CD4-positive, alpha-beta T cell treated with Interleukin-12 subunit alpha and Interleukin-12 subunit beta, for 1 hour (primary cell): ENCODE measurements at places on chromosomes 5 and 9.

GRCh38 chr5:168317521-168318147 lies 26.2 kb downstream of the WWC1 start:
- DNase-seq, result no peak

- no peak for DNase-seq
These were observed 34.9 kb downstream of the NREP start for GRCh38 chr5:111722140-111722539.

GRCh38 chr5:173035904-173036707 lies 20.0 kb upstream of the CREBRF start:
- peak; percentile 16 for DNase-seq

DNA sequence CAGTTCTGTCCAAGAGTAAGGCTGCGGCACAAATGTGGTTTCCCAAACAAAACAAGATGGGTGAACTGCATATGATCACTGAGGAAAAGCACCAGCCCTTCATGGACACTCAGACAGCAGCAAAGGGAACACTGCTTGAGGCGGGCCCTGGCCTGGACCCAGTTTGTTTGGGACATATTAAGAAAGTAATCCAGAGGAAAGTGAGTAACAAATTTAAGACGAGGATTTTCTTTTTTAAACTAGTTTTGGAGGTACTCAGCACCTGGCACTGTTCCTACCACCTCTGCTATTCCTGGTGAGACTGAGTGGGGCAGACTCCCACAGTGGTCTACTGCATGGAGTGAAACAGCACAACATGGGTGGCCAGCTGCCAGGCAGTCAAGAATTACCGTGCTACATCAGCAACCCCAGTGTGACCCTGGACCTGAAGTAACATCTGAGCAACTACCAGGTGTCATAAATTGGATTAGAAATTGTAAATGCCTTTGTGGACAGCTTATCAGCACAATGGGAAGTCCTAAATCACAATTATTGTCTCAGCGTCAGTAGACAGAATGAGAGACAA lies 28.5 kb downstream of the P4HA2 start:
- DNase-seq, result no peak

- no peak for DNase-seq
These were observed 190.5 kb downstream of the GAS1 start for GRCh38 chr9:86756576-86757381.

DNA sequence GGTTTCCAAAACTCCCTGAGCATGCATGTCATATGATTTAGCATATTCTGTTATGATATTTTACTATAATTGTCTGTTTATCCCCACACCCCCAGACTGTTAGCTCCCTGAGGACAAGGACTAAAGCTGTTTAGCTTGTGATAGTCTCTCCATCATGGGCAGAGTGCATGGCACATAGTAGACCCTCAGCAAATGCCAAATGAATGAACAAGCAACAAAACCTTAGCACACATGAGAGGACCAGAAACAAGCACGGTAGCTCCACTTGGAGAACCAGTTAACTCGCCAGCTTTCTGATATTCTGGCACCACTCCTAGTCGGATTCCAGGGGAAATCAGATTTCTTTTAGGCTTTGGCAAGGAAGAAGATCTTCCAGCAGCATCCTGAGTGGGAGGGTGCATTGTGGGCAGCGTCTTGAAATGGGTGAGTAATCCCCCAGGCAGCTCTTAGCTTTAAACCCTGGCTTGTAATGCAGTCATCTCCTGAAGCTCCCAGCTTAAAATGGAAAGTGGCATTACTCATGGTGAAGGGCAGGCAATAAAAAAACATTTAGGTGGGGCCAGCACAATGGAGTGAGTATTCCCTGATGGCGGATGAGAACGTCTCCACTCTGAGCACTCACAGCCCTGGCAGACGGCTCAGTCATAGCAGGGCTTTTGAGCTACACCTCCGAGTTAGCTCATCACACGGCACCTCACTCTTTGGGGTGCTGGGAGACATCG lies 41.1 kb downstream of the FGF1 start:
- DNase-seq, result no peak

DNA sequence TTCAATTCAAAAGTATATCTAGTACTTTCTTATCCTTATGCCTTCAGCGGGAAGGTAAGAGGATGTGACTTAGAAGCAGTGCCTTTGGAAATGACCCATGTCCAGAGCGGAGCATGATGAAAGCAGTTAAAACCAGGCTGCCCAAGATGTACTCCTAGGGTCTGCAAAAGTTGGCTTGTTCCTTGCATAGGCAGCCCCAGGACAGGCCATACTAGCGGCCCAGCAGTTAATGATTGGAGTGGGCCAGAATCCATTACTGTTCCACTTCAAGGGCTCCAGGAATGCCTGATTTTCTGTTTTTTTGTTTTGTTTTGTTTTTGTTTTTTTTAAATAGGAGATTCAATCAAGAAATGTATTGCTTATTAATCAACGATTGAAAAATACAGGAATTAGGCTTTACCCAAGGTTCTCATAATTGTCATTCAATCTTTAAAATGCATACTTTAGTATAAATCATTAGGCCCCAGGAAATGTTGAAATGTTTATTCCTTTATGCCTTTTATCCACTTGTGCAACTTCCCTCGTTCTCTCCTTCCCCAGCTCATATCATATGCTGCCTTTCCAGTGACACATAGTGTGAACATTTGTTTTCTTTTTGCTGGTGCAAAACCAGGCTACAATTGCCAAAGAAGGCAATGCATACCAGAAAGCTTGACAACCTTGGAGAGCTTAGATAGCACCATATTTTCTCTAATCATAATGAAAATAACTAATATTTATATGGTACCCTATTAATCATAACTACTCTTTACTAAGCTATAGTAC lies 190.8 kb downstream of the ARHGEF28 start:
- DNase-seq, result no peak

DNA sequence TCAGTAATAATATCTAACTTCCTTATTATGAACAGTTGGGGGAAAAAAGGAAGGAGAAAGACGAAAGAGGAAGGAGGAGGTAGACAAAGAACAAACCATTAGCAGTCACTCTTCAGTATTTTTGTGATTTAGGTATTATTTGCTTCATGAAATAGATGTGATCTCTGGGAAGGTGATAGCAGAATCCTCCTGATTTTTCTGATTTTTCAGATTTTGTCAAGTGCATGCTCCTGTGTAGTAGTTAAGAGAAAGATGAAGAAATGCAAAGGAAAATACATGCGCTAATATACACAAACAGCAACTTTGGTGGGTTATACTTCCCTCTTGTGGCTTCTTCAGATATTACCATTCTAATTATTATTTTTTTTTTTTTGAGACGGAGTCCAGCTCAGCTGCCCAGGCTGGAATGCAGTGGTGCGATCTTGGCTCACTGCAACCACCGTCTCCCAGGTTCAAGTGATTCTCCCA lies 31.6 kb downstream of the LMNB1 start:
- peak; percentile 26 for DNase-seq

DNA sequence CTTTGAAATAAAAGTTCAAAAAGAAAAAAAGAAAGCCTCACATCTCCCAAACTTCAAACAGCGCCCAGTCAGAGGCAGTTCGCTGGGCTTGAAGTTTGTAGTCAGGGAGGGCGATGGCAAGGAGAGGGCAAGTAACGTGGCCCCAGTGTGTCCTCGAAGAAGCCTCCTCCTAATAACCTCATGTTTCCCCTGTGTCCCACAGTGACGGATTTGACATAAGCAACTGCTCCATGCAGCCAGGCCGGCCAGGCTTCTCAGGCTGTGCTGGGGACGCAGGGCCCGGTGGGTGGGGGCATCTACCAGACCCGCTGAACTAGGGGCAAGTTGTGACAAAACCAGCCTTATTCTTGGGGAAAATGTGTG lies 172.2 kb downstream of the ERCC6L2 start:
- DNase-seq, result no peak

DNA sequence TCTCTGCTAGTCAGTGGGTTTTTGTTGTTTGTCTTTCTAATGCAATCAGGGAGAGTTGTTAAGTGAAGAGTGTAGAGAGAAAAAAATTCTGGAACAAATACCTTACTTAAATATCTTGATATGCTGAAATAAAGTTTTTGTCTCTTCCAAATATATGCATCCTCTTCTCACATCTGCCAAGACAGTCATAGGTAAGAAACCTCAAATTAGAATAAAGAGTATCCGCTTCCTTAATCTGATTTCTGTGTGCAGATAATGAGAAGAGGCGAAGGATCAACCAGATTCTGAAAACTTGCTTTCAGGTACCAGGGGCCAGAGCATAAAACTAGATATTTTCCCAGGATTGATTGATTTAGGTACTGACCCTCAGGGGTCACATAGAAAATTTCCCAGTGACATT lies 11.3 kb upstream of the IL6ST start:
- DNase-seq, result no peak

- no peak for DNase-seq
These were observed 203.8 kb upstream of the RAI14 start for GRCh38 chr5:34452170-34452828.

DNA sequence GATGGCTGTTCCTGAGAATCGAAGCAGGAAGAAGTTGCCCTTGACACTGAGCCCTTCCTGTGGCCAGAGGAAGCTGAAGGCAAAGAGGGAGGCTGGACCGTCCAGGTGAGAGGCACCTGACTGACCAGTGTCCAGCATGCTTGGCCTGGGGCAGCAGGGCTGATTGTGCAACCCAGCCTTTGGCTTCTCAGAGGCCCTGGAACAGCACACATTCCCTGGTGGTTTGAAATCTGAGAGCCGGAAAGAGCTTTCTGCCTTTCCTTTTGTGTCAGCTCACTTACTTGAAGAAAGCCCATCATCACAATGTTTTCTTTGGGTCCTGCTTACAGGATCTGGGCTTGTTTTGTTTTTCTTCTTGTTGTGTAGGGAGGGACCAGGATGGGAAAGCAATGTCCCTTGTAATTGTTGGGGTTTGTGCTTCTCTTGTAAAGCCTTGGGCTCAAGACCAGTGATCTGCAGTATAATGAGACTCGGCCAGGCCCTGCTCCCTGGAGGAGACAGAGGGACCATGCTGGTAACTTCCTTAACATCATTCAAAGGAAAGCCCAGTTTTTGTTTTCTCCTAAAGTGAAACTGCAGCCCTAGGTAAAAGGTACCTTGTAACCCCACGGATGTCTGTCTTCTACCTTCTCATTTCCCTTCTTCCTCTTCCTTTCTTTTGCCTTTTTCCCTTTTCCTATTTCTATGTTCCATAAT lies 213.7 kb downstream of the NXNL2 start:
- DNase-seq, result no peak

- no peak for DNase-seq
These were observed 214.9 kb upstream of the DAP start for GRCh38 chr5:10975945-10976344.

- DNase-seq, result no peak
These were observed 114.8 kb upstream of the DAPK1 start for GRCh38 chr9:87382900-87383299.

- DNase-seq, result no peak
These were observed 78.8 kb downstream of the SLC1A1 start for GRCh38 chr9:4569101-4569500.

DNA sequence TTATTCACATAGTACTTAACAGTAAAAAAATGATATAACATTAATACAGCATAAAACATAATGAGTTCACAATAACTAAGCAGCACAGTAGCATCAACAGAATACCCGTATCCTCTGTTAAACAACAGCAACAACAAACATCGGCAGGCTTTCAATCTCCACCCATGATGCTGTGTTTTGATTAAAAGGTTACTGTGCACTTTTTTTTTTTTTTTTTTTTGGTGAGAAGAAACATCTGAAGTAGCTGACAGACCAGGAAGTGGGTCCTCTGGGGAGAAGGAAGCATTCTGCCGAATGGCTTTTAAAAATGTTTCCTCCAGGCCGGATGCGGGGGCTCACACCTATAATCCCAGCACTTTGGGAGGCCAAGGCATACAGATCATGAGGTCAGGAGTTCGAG lies 282.3 kb downstream of the EPB41L4A start:
- DNase-seq, result no peak

DNA sequence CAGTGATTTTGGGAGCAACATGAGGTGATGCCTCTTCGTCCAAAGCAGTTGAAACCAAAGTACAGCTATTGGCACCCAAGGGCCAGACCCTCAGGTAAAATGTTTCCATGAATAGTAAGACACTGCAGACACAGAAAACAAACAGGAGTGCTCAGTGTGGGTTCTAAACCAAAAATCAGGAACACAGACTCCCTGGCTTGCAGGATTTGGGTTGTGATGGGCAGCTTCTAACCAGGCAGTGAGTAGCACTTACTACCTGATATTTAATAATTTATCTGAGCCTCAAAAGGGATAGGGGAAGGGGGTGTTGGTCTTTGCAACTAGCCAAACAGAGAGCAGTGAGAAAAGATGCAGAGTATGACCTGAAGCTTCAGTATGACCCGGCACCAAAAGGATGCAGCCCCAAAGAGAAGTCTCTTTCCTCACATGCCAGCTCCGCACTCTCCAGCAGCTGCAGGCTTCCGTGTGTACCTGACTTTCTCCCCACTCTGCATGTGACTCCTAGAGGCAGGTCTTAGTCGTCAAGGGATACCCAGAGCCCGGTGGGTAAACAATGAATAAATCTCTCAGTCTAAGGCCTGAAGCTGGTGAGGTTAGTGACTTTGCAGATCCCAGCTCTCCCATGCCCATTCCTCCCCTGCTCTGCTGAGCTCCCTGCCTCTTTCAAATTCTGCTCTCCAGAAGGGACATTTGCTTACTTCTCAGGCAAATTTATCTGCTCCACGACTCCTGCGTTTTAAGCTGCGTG lies 105.4 kb upstream of the SPOCK1 start:
- no peak for DNase-seq

- no peak for DNase-seq
These were observed 142.6 kb downstream of the OR2K2 start for GRCh38 chr9:111187376-111187775.

DNA sequence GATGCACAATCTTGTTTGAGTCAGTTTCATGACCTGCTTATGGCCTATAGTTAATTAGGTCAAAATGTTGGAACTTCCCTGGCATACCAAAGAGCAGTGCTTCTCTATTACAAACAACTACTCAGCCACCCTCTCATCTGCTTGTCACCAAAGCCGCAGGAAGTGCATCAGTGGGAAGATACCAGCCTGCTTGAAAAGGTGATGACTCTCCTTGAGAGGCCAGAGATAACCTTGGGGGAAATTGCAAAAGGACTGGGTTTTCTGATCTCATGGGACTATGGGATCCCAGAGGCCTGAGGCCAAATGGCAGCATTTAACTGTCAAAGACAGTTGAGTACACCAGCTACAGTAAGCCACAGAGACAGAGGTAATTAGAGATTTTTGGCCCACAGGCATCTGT lies 69.9 kb downstream of the C9orf57 start:
- no peak for DNase-seq

DNA sequence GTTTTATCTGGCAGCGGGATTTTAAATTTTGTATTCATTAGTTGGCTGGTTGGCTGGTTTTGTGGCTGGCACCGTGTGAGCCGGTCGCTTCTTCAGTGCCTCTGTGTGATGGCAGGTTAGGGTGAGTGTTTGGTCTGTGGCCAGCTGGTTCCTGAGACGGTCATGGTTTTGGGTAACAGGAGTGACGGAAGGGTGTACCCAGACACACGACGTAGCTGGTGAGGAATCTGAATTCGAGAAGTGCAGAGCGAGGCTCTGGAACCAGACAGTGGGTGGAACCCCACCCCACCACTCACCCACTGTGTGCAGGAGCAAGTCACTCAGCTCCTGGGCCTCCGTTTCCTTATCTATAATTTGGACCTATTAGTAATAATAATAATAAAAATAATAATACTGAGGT lies 2.7 kb downstream of the BTNL9 start:
- no peak for DNase-seq
